ENCODE measurements at places on chromosomes 7 and 10. TPM values are rescaled to one million over a fixed set of nuclear protein-coding genes. Genes with fewer than 3 reads are reported as not detected.

GRCh38 chr10:48604991-48605508, at the start of gene ARHGAP22:
Gene ARHGAP22 (minus strand): TSS chr10:48605073. CDS start chr10:48604796, 277 bp downstream.
- peak; percentile 55 for DNase-seq

GRCh38 chr10:124943301-124944092, 1.6 kb downstream of the ZRANB1 start:
- no peak for DNase-seq

GRCh38 chr7:132254455-132254854, 321.8 kb downstream of the PLXNA4 start:
- no peak for DNase-seq

DNA sequence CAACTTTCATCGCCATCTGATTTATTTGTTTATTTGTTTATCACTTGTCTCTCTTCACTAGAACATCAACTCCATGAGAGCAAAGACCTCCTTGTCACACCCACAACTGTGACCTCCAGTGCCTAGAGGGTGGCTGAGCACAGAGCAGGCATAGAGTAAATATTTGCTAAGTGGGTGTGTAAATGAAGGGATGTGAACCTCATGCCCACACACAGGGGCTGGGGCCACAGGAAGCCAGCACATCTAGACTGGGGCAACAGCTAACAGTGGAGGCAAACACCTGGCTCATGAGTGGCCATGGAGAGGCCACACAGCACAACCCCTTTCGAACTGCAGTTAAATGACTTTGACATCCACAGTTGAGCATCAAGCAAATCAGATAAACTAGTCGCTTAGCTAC, 39.8 kb downstream of the AKR1B1 start:
- DNase-seq, result no peak

DNA sequence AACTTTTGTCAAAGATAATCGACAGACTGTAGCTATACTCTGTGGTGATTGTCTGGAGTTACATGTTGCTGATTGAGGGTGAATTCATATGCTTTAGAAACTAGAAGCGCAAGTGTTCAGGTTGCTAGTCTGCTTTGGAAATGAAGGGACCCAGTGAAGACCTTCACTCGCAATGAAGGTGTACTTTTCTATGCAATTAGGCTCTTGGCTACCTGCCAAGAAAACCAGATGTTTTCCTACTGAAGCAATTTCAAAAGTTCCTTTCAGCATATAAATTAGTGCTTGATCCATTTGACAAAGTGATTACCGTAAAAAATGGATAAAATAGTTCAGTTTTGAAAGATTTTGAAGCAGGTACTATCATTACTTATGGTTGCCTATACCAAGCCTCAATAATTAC, 10.0 kb upstream of the STK31 start:
- DNase-seq, result no peak

- DNase-seq, result no peak
Measured at GRCh38 chr10:103277713-103278536, 987 bp downstream of the INA start.

- DNase-seq, result no peak
Measured at GRCh38 chr7:1626769-1627168, 43.3 kb upstream of the ELFN1 start.

GRCh38 chr10:126198681-126199080, 189.6 kb downstream of the ADAM12 start:
- DNase-seq, result no peak

DNA sequence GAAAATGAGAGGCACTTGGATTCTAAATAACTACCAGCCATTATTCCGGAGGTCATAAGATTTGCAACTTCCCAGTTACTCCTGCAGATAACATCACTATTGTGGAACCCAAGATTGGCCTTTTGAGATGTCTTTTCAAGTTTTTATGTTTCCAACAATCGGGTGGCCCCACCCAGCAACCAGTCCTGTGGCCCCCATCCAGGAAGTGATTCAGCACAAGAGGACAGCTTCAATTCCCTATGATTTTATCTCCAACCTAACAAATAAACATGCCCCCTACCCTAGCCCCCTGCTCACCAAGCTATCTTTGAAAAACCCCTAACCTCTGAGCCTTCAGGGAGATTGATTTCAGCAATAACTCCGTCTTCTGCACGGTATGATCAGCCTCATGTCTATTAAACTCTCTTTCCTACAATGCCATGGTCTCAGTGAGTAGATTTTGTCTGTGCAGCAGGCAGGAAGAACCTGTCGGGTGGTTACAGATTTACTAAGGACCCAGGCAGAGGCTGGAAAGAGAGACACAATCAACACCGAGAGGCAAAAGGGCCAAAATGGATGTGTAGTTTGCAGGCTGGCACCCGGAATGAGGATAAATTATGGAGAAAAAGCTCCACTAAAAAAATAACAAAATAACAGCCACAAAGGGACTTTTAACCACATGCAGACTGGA, 83.9 kb upstream of the UNC5B start:
- peak; percentile 14 for DNase-seq

GRCh38 chr7:6590645-6591110, 857 bp downstream of the INTS15 start:
- no peak for DNase-seq

GRCh38 chr7:121329191-121330052, 622 bp downstream of the WNT16 start:
- no peak for DNase-seq

- no peak for DNase-seq
Measured at GRCh38 chr7:50355817-50356178, 51.3 kb downstream of the IKZF1 start.

DNA sequence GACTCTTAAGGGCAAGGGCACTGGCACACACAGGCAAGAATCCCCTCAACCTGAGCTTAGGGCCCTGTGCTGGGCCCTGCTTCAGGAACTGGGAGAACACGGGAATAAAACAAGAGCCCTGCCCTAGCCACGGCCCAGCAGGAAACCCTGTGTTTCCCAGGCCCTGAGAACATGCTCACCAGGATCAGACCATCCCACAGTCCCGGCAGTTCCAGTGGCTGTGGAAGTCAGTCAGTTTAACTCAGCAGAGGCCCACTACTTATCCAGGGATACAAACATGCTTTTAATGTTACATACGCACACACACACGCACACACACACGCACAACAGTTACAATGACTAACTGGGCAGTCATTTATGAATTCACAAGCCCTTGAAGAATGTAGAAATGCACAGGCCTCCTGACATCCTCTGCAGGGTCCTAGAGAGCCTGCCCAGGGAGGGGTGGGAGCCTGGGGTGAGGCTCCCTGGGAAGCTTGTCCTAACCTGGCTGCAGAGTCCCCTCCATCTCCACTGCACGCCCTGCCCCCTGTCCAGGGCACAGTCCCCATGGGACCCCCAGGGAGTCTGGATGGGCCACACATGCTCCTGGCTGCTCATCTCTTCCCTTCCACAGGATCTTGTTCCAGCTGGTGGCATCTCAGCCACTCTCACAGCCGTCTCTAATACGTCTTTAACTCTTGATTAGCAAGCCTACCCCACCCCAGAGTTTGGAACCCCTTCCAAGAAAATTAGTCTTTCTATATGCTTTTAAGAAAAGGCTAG, 97.6 kb downstream of the TCERG1L start:
- DNase-seq, result no peak

- DNase-seq, result no peak
Measured at GRCh38 chr7:41467596-41467995, 235.3 kb downstream of the INHBA start.

DNA sequence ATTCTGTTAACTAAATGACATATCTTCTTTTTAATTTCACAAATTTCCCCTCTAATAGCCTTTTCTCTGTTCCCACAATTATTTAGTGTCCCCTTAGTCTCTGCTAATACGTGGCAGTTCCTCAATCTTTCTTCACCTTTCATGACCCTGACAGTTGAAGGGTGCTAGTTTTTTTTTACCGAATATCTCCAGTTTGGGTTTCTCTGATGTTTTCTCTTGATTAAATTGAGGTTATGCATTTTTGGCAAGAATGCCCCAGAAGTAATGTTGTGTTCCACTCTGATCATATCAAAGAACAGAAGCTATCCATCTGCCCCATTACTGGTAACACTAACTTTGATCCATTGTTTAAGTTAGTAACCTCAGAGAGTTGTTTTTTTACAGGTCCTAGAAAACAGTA, 133.6 kb upstream of the ASAH2 start:
- no peak for DNase-seq

DNA sequence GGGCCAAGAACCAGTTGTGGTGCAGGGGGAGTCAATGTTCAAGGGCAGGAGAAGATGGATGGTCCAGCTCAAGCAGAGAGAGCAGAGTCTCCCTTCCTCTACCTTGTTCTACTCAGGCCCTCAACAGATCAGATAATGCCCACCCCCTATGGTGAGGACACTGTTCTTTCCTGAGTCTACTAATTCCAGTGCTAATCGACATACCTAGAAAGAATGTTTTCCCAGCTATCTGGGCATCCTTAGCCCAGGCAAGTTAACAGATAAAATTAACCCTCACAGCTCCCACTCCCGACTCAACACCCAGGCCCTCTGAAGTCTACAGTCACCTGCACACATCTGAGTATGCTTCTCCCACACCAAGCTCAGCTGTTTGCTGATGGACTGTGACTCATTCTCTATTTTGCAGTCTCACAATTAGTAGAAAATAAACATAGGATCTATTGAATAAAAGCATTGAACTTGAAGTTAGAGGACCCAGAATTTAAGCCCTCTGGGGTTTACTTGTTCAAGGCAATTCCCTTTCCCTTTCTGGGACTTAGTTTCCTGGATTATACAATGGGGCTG, 17.1 kb downstream of the COL13A1 start:
- DNase-seq, result no peak

- no peak for DNase-seq
Measured at GRCh38 chr7:128322040-128322643, 21.6 kb downstream of the RBM28 start.

- DNase-seq, result no peak
Measured at GRCh38 chr10:131578472-131578970, 267.0 kb upstream of the TCERG1L start.

GRCh38 chr7:139725077-139725476, 52.7 kb downstream of the HIPK2 start:
- no peak for DNase-seq

- no peak for DNase-seq
Measured at GRCh38 chr10:83354456-83354855, 784.9 kb upstream of the GHITM start.

DNA sequence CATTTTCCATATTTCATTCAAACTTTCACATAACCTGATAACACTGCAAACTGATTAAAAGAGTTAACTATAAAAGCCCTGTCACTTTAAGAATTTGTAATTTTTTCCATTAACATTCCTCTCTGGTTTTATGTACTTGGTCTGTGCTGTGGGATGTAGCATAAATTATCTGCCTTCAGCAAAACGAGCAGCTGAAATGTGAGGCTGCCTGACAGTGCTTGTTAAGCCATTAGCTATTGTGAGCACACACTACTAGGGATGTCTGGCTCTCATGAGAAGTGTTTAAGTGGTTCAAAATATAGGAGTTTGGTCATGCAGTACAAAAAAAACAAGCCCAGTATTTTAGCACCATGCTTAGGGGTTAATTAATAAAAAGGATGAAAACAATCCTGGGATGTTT, 63.0 kb downstream of the HOXA1 start:
- DNase-seq, result no peak

GRCh38 chr7:136293272-136293671, 316.1 kb upstream of the MTPN start:
- DNase-seq, result no peak

- DNase-seq, result peak; percentile 67
Measured at GRCh38 chr7:105808703-105809590, 67.5 kb downstream of the ATXN7L1 start.

DNA sequence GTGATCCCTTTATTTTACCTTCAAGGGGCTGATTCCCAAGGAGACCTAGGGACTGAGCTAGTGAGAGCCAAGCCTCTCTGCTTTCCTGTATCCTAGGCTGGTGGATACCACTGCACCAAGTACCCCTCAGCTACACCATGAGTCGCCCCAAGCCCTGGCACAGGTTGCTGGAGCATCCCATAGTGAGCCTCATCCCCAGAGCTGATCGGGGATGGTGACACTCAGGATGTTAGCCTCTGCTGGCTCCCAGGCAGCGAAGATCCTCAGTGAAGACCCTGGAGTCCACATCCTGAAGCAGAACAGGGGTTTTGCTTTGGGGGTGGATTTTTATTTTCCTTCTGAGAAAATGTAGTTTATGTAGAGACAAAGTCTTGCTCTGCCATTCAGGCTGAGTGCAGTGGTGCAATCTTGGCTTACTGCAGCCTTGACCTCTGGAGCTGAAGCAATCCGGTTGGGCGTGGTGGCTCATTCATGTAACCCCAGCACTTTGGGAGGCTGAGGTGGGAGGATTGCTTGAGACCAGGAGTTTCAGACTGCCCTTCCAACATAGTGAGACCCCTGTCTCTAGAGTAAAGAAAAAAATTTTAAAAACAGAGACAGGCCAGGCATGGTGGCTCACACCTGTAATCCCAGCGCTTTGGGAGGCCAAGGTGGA, 12.5 kb upstream of the ZNF212 start:
- DNase-seq, result no peak

DNA sequence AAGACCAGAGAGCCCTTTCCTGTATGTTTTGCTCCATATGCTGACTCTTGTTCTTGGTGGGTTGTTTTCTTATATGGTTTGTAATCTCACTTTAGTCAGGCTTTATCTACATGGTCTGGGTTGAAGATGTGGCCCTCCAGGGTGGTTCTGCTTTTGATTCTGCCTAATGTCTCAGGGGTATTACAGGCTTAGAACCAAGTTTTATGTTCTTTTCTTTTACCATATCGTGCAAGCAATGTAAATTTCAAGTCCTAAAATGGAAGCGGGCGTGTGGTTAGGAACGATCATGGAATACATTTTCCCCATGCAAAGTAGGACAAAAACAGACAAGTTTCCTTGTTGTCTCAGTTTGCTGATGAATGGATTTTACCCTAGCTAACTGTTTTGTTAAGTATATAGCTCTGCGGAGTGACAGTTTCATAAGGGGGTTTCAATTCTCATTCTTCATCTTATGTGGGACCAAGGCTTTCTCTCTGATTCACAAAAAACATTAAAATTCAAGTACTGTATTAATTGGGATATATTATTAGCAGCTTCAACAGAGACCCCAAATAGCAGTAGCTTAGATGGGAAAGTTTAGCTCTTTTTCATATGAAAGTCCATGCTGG, 58.7 kb downstream of the MTURN start:
- no peak for DNase-seq

The FKBP6 gene
- not detected for total RNA-seq

The CADPS2 gene
- 12.1 TPM for total RNA-seq

The RARRES2 gene
- total RNA-seq, result 115 TPM

The CLDN4 gene
- total RNA-seq, result 1,246 TPM

The FAM200A gene
- total RNA-seq, result 4.0 TPM

The CPN1 gene
- total RNA-seq, result not detected

The ATP6V0A4 gene
- not detected for total RNA-seq

The TAS2R41 gene
- total RNA-seq, result not detected

The ANAPC16 gene
- total RNA-seq, result 75.6 TPM

The TDRD1 gene
- total RNA-seq, result 0.64 TPM

Measured in left colon (tissue), 2 donors.